Inflammatory macrophage (primary cell): ENCODE measurements at places on chromosomes 5 and 9.

DNA sequence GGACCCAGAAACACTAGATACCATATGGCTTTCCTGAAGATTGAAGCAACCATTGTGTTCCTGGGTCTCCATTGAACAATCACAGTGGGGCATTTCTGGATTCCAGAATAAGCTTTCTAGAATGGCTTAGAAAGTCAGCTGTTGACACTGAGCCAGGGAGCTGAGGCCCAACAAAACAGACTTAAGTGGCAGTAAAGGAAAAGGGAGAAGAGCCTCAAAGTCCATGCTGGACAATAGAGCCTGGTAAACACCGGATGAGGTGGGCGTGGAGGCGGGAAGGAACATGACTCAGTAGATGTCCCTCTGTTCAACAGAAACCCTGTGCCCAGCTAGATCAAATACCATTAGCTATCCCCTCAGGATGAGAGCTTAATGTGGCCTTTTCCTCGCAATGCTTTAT is 14.8 kb downstream of the SPARC start:
- peak; percentile 58 for DNase-seq

GRCh38 chr9:83649515-83649914 is 26.6 kb downstream of the IDNK start:
- no peak for DNase-seq

- DNase-seq, result peak; percentile 21
Measured at GRCh38 chr9:84238652-84239051, 101.9 kb downstream of the SLC28A3 start.

GRCh38 chr9:27749838-27750237 is 176.6 kb upstream of the C9orf72 start:
- DNase-seq, result no peak

- no peak for DNase-seq
Measured at GRCh38 chr5:142255831-142256230, 69.0 kb downstream of the SPRY4 start.

DNA sequence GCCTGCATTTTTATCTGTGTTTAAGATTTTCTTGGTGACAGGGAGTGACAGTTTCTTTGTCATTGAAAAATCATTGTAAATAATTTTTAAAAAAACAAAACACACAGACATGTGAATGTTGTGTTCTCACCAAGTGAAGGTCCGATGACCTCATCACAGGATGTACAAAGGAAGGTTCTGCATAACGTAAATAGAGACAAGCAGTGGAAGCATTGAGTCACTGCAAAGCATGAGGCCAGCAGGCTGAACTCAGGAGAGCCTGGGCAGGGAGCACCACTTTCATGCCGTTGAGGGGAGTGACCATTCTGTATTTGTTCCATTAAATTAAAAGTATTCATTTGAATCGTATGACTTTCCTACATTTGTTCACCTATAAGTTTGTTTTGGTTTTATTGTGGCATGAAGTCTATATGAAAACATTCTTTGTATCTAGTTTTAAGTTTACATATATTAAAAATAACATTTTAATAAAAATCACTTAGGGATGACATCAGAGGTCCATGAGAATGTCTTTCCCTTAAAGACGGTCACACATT is 70.4 kb upstream of the TLE1 start:
- DNase-seq, result no peak

GRCh38 chr5:54103871-54104270 is 206.5 kb downstream of the ARL15 start:
- no peak for DNase-seq
